ENCODE measurements at places on chromosomes 5 and 9. TPM values are rescaled to one million over a fixed set of nuclear protein-coding genes. Genes with fewer than 3 reads are reported as not detected.

RLN2 gene
- not detected for total RNA-seq

SPATA24 gene
- 3.6 TPM for total RNA-seq

PCDHB3 gene
- 1.4 TPM for total RNA-seq

OCLN gene
- 129 TPM for total RNA-seq

GABRA6 gene
- not detected for total RNA-seq

GDNF gene
- total RNA-seq, result 0.82 TPM

KLF9 gene
- total RNA-seq, result 55.2 TPM

IL5 gene
- total RNA-seq, result not detected

PRDM9 gene
- total RNA-seq, result not detected
